ENCODE measurements at places on chromosomes 2 and 18.

GRCh38 chr18:21741562-21742314 lies 1.1 kb downstream of the MIB1 start:
- no peak for DNase-seq

- DNase-seq, result no peak
Observed at GRCh38 chr18:60543646-60544045, 171.1 kb upstream of the MC4R start.

- DNase-seq, result peak; percentile 30
Observed at GRCh38 chr18:4455113-4455811, at the start of gene DLGAP1. TSS of gene DLGAP1 (minus strand) at chr18:4455307.

GRCh38 chr2:17830053-17831034 lies 14.1 kb downstream of the MSGN1 start:
- peak; percentile 58 for DNase-seq

GRCh38 chr18:27838225-27838624 lies 338.7 kb downstream of the CDH2 start:
- no peak for DNase-seq

GRCh38 chr2:128983094-128983493 lies 664.4 kb upstream of the HS6ST1 start:
- no peak for DNase-seq

DNA sequence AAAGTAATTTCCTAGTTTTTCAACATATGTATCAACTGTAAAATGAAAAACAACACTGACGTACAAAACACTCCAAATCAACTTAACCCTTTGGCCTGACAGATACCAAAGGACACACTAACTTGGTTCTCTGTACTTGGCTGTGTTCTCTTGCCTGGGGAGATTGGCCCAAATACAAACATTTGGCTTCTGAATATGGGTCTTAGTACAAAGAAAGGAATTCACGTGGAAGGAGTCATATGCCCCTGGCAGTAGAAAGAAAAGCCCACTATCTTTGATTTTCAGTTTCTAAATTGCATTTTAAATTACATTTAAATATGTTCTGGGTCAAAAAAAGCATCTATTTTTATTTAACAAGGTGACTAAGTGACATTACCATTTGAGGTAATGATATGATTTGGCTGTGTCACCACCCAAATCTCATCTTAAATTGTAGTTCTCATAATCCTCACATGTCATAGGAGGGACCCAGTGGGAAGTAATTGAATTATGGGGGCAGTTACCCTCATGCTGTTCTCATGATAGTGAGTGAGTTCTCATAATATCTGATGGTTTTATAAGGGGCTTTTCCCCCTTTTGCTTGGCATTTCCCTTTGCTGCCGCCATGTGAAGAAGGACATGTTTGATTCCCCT lies 153.6 kb upstream of the CCDC195 start:
- DNase-seq, result no peak

- peak; percentile 9 for DNase-seq
Observed at GRCh38 chr2:121735518-121736074, 1.1 kb downstream of the NIFK start.

GRCh38 chr2:107025291-107025857 lies 139.4 kb upstream of the ST6GAL2 start:
- no peak for DNase-seq

DNA sequence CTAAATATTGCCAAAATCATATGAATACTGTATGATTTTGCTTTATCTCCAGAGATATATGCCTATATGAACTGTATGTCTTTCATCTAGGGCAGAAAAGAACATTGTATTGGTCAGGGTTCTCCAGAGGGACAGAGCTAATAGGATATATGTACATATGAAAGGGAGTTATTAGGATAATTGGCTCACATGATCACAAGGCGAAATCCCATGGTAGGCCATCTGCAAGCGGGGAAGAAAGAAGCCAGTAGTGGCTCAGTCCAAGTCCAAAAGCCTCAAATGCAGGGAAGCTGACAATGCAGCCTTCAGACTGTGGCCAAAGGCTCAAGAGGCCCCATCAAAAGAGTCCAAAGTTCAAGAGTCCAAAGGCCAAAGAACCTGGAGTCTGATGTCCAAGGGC lies 209.9 kb downstream of the RNF144A start:
- DNase-seq, result no peak

DNA sequence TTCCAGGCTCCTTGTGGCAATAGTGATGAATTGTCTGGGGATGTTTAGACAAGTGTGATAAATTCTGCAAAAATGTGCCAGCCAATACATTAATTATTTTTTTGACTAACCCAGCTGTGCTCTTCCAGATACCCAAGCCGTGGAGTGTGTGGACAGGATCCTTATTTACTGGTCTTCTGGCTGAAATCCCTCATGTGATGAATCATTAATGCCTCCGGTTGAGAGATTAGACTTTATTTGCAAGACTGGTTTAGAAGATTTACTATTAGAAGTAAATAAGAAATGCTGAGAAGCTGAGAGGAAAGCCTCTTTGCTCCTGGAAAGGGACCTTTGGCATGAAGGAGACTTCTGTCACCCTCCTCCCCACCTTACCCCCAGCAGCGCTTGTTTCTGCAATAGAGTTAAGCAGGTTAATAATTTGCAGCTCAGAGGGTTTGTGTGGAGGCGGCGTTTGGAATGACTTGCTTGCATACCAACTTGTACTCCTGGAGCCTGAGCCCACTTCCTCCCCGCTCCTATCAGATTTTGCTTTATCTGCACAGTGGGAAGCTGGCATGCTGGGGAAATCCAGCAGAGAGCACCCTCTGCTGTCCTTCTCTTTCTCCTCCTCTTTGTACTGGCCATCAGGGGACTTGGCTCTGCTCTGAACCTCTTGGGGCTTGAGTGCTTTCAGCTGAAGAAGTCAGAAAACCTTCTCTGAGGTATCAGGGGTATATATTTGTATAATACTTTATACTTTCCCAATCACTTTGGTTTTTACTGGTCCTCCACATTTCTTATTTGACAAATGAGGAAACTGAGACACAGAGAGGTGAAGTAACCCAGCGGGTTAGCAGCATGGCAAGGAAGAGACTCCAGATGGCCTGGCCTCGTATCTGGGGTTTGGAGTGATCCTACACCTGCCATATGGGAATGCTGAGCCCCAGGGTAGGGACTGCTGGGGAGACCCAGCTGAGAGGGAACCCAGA lies 16.3 kb downstream of the SLC3A1 start:
- no peak for DNase-seq

DNA sequence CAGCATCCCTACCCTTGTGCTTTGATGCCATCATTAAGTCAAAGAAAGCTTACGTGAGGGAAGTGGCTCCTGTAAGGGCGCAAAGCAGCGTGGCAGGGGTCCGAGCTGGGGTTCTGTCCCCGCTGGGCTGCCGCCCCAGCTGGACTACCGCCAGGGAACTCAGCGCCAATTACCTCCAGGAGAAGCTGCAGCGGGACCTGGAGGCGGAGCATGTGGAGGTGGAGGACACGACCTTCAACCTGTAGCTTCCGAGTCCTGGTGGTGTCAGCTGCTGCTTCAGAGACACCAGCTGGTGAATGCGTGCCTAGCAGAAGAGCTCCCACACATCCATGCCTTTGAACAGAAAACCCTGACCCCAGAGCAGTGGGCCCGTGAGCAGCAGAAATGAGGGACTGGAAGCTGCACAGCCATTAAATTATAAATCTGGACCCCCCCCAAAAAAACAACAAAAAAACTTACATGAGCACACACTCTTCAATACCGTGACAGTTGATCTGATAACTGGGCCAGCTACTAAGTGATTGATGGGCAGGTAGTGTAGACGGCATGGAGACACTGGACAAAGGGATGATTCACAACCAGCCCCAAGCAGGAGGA lies 20.1 kb upstream of the YES1 start:
- DNase-seq, result no peak

- no peak for DNase-seq
Observed at GRCh38 chr18:303607-304006, 35.8 kb upstream of the THOC1 start.

- no peak for DNase-seq
Observed at GRCh38 chr2:192969055-192969454, 774.3 kb upstream of the TMEFF2 start.

DNA sequence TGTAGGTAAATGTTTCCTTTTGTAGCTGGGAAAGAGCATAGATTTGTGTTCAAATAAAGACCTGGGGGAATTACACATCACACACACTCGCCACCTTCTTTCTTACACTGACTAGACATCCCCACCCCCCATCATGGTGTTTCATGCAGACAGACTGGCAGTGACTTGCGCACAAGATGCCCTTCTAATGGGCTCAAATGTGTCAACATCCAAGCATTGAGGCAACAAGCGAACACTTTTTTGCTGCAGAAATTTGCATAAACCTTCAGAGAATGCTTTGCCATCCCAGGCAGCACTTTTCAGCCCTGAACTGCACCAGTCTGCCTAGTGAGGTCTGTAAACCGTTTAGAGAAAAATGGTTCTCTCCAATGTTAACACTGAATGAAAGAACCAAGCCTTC lies 4.5 kb downstream of the HOXD8 start:
- no peak for DNase-seq

DNA sequence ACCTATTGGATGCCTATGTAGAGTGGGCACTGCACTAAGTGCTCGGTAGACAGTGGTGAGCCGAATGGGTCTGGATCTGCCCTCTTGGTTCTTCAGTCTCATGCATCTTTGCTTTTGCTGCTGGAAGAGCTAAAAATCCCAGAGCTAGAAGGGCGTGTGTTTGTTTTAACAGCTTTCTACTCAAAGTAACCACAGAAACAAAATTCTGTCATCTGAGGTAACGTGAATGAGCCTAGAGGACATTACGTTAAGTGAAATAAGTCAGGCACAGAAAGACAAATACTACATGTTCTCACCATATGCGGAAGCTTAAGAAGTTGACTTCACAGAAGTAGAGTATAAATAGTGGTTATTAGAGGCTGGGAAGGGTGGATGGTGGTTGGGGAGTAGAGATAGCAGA lies 119.8 kb downstream of the PLB1 start:
- no peak for DNase-seq

DNA sequence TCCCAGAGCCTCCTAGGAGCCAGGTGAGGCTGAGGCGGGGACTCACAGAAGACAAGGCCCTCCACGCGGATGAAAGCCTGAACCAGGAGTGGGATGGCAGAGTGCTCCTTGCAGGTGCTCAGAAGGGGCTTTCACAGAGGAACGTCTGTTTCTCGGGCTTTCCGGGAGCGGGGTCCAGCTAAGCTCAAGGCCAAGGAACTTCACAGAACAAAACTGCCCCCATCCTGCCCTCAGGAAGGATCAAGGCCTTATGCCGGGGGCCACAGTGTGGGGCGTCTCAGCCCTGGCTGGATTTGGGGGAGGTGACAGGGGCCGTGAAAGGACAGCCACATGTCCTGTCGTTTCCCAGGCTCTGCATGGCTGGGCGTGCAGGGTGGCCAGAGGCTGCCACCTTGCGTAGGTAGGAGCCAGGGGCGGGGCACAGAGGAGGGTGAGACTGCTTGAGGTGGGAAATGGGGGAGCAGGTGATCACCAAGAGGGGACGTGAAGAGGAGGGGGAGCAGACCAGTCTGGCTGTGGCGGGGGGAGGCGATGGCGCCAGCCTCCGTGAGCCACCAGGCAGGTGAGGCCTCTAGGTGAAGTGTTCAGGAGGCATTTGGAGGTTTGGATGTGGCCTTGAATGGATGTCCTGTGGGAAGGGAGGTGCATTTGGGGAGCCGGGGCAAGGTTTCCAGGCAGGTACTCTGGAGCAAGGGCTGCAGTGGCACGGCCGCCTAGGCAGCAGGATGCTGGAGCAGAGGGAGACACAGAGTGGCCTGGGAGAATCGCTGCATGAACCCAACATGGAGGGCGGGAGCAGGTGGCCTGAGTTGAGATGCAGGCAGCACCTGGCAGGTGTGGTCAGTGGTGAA lies 79.1 kb downstream of the TWIST2 start:
- DNase-seq, result no peak

- DNase-seq, result no peak
Observed at GRCh38 chr2:33288011-33288410, 188.4 kb upstream of the RASGRP3 start.

DNA sequence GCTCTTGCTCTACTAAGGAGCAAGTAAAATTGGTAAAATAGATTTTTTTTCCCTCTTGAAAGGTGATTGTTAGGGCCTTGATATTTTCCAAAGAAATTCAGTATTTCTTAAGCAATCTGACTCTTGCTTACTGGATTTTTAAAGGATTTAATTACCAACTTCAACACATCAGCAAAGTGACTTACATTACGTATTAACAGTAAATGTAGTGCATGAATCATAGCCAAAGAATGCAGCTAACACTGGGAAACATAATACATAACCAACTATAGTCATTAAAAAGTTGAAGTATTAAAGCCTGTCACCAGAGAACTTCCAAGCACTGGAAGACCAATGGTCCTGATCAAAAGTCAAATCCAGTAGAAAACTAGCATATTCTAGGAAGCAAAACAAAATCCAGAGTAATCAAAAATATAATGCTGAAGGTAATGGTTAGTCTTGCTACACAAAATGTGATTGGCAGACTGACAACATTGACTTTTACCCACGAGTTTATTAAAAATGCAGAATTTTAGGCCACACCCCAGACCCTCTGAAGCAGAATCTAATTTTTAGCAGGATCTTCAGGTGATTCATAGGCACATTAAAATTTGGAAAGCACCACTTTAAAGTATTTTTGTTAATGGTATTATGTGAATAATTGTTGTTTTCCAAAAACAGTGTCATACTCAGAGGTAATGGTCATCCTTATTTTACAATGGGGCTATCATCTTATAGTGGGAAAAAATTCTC lies 31.8 kb upstream of the CAVIN2 start:
- peak; percentile 65 for DNase-seq

GRCh38 chr2:110804915-110805314 lies 72.5 kb downstream of the ACOXL start:
- DNase-seq, result no peak

GRCh38 chr2:25372405-25373268 lies 30.9 kb upstream of the DNMT3A start:
- no peak for DNase-seq

DNA sequence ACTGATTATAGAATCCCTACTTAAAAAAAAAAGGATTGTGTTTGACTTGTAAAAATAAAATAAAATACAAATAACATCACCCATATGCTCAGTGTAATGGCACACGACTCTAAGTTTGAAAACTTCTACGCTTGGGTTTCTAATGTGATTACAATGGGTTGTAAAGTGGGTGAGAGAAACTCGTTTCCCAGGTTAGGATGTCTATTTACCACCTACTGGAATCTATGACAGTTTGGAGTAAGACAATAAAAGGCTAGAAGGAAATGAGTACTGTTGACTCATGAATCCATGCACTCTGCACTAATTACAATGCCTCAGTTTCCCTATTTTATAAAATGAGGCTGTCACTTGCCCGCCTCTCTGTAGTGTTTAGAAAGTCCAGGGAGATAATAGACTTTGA lies 204.2 kb upstream of the FBXO11 start:
- DNase-seq, result peak; percentile 36

DNA sequence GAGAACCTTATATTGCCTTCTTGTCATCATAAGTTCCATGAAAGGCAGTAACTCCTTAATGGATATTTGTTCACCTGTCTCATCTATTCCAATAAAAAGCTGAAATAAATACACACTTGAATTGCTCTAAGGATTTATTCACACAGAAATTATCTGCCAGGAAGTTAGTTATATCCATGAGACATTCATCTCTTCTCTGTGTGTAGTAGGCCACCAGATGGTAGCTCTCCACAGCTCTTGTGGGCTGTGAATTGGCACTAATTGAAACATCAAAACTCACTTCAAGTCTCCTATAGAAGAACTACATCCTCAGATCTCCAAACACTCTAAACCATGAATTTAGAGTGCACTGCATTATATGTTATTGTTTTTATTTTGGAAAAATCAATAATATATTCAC lies 189.6 kb downstream of the DSC3 start:
- no peak for DNase-seq
